CD4-positive, alpha-beta T cell treated with Interleukin-10 for 1 hour (primary cell): ENCODE measurements at places on chromosomes 6 and 20.

GRCh38 chr6:20876036-20876435 is 341.8 kb downstream of the CDKAL1 start:
- DNase-seq = no peak

DNA sequence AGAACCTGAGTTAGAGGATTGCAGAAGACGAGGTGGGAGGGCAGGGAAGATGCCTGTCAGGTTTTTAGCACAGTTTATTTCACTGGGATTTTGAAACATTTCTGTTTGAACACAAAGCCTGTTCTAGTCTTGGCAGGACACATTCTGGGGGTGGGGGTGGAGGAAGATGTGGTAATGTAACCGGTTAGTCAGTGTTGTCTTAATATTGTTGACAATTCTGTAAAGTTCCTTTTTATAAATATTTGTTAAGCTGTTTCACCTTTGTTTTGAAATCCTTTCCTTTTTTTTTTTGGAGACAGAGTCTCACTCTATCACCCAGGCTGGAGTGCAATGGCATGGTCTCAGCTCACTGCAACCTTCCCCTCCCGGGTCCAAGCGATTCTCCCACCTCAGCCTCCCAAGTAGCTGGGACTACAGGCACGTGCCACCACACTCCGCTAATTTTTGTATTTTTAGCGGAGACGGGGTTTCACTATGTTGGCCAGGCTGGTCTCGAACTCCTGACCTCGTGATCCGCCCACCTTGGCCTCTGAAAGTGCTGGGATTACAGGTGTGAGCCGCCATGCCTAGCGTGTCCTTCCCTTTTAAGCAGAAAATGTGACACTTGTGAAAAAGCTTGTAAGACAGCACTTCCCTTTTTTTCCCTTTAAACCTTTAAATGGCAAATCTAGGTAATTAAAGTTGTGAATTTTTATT is 20.2 kb downstream of the SLC9A8 start:
- no peak for DNase-seq

- DNase-seq = peak; percentile 24
Observed at GRCh38 chr20:62067547-62068260, 2.0 kb upstream of the TAF4 start.

DNA sequence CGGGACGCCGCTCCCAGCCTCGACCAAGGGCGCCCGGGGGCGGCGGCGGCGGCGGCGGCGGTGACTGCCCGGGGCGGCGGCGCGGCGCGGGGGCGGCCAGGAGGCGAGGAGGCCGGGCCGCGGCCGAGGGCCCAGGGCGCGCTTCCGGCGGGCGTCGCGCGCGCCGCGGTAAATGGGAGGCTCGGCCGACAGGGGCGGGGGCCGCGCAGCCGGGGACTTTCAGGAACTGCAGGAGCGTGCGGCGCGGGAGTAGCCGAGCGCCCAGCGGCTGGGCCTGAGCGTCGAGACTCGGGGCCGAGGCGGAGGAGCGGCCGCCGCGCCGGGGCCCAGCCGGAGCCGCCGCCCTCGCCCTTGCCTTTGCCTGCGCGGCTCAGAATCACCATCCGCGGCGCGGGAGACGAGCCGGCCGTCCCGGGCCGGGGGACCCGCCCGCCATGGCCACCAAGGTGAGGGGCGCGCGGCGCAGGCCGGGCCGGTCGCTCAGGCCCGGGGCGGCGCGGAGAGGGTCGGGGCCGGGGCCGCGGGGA is at the start of gene SNX9:
SNX9 (plus strand) TSS at position 246 of the 527 bp plus-strand sequence; CDS start at position 435, 189 bp downstream.
- DNase-seq = peak; percentile 66

DNA sequence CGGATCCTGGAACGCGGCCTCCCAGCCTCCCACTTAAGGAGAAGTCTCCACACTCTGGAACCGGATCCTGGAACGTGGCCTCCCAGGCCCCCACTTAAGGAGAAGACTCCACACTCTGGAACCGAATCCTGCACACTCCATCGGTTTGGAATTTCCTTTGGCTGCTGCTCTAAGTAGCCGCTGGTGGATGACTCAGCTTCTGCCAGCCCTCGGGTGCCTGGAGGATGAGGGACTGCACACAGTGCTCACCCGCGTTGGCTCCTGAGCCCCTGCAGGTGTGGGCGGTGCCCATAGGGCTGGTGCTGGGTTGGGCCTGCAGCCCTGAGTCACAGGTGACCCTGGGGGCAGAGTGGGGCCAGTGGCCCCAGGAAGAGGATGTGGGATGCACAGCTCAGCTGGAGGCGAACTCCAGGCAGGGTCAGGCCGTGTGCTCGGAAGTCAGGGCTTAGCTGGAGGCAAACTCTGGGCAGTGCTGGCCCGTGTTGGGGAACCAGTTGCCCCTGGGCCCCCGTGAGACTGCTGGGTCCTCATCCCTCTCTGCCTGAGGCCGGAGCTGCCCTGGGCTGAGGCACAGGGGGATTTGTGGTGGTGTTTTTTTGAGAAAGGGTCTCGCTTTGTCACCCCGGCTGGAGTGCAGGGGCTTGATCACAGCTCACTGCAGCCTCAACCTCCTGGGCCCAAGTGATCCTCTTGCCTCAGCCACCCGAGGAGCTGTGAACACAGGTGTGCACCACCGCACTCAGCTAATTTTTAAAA is 13.9 kb upstream of the TNFRSF6B start:
- no peak for DNase-seq

DNA sequence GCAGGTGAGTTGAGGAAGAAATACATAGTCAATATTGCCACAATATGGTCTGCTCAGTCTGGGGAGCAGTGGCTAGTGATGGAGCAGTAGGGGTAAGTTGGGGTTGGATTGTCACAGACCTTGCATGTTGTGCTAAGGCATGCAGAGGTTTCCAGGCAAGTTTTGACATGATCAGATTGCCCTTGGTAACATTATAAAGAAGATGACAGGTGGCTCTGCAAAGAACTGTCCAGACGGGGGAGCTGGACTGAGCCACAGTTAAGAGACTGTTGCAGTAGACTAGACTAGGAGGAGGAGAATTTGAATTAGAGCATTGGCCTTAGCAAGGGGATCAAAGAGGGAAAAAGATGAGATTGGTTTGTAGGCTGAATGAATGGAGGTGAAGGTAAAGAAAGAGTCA is 23.4 kb downstream of the ATRN start:
- DNase-seq = no peak

DNA sequence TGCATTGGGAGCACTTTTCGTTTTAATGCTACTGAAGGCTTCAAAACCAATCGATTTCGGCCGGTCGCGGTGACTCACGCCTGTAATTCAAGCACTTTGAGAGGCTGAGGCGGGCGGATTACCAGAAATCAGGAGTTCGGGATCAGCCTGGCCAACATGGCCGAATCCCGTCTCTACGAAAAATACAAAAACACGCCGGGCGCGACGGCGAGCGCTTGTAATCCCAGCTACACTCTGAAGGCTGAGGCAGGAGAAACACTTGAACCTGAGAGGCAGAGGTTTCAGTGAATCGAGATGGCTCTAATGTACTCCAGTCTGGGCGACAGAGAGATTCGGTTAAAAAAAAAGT is 58.4 kb downstream of the TRIM38 start:
- DNase-seq = no peak

GRCh38 chr20:56574531-56575142 is 41.6 kb downstream of the FAM209B start:
- DNase-seq = no peak

- DNase-seq = no peak
Observed at GRCh38 chr6:19638931-19639330, 198.2 kb upstream of the ID4 start.

DNA sequence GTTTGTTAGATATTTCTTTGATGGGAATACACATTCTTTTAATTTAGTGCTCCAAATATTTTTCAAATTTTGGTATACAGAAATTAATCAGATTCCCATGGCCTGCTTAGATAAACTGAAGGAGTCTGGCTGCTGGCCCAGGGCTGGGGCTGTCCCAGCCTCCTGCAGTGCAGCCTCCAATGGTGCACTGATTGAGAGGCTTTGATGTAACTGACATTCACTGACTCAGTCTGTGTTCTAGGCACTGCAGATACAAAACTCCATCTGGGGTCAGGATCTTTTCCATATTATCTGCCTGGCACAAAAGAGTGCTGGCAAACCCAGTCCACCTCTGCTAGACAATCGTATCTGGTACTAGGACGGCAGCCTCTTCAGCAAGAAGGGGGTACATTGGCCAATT is 64.8 kb downstream of the GRIK2 start:
- DNase-seq = no peak

DNA sequence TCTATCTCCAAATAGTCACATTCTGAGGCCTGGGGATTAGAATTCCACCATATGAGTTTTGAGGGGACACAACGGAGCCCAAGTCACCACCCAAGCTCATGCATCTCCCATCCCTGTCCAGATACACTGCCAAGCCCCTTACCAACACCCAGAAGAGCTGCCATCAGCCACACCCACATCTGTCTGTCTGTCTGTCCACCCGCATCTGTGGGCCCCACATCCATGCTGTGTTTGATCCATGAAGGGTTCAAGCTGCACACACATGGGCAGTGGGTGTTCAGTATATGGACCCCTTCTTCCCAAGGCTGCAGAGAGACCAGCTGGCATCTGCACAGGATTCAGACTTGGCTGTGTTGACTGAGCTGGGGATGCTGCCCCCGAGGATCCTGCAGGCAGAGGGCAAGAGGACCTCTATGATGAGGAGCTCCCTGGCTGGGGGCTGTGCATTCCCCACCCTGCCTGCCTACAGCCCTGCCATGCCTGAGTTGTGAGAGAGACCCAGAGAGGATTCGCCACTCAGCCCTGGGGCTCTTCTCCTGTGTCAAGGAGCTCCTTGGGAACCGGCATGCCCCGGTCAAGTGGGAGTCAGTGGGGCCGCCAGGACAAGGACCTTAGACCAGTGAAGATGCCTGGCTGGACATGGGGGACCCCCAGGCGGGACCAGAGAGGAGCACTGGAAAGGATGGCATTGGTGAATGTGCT is 206.4 kb downstream of the SYNDIG1 start:
- DNase-seq = no peak

GRCh38 chr6:16727996-16728395 is 33.3 kb downstream of the ATXN1 start:
- no peak for DNase-seq

DNA sequence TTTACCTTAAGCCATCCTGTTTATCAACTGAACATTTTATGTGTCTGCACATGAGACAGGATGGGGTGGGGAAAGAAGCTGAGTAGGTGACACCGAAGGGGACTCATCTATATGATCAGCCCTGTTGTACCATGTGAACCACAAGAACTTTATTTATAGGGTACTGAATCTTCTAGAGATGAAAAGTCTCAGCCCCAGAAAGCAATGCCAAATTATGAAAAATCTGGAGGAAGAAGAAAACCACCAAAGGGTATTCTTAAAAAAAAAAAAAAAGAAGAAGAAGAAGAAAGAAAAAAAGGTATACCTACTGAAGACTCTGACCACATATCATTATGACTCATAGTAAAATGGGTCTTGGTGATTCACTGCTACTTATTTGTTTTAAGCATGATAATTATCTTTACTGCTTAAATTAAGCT is 39.8 kb upstream of the HBS1L start:
- DNase-seq = peak; percentile 55

DNA sequence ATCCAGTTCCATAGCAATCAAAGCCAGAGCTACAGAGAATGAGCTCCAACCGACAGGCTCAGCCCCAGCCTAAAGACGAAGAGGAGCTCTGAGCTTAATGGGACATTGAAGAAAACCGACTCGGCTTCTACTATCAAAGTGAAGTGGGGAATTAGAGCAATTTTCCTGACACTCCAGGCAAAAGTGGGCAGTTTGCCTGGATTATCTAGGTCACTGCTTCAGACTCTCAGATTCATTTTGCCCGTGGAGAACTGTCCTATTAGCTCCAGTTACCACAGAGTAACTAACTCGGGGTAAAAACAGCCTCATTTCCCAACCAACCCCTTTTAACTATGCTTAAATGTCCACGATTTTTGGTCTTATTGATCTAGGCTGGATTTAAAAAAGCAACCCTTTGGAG is 592.1 kb upstream of the NRSN1 start:
- no peak for DNase-seq

DNA sequence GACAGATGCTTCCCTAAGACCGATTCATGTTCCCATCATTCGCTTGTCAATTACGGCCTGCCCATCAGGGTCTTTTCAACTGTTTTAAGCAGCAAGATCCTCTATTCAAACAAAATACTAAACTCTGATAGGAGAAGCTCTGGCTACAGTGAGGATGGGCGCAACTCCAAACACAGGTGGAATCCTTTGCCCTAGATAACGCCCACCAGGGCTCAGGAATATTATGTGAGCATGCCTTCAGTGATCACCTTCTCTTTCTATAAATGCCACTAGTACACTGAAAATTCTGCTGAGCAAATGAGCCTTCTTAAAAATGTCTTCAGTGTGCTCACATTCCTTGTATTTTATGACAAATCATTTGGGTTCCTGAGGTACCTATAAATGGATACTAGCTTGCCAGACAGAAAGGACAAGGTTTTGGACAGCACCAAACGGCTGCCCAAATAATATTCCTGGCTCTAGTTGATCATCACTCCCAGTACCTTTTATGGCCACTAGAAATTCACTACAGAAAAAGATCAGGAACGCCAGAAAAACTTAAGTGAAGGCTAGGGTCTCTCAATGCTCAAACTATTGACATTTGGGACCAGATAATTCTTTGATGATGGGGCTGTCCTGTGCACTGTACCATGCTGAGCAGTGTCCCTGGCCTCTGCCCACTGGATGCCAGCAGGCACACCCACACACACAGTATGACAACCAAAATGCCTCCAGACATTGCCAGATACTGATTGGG is 13.1 kb downstream of the ZNF217 start:
- no peak for DNase-seq

DNA sequence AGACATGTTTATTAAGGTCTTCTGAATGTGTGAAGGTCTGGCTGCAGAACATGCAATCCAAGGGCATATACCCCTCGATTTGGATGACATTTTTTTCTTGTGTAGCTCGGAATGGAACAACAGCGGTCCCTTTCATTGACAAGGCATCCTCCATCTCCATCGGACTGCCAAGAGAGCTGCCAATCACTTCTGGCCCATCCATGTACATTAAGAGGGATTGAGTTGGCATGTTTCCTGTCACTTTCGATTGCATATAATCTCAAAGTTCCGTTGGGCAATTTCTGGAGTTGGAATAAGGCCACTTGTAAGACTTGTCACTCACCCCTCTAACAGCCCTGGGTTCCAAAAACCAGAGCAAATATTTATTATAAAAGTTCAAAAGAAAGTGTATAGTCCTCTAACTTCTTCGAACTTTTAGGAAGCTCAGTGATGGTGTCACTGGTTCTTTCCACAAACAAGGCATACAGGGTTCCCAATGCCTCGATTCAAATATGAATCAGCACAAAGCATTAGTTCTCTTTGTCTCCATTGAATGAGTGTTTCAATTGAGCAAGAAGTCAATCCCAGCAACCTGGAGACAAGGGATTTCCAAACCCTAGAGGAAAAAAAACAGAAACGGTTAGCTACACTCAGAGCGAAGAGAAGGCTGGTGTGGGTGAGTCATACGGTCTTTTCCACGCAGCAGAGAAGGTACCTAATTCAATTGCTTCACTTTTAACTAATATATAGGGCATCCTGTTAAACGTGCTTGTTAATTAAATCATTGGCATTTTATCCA is 10.9 kb downstream of the ZNF217 start:
- peak; percentile 63 for DNase-seq

- no peak for DNase-seq
Observed at GRCh38 chr6:18154507-18155149, at the start of gene TPMT. Gene TPMT (minus strand): TSS chr6:18155077. CDS start chr6:18149127, 5,950 bp downstream.

- no peak for DNase-seq
Observed at GRCh38 chr20:35698298-35699126, 640 bp downstream of the NFS1 start.
